ENCODE measurements at places on chromosomes 7 and 10.

GRCh38 chr7:38541440-38541839 is 89.7 kb downstream of the AMPH start:
- DNase-seq: no peak

- no peak for DNase-seq
These were observed 198.1 kb downstream of the REEP3 start for GRCh38 chr10:63719226-63719856.

DNA sequence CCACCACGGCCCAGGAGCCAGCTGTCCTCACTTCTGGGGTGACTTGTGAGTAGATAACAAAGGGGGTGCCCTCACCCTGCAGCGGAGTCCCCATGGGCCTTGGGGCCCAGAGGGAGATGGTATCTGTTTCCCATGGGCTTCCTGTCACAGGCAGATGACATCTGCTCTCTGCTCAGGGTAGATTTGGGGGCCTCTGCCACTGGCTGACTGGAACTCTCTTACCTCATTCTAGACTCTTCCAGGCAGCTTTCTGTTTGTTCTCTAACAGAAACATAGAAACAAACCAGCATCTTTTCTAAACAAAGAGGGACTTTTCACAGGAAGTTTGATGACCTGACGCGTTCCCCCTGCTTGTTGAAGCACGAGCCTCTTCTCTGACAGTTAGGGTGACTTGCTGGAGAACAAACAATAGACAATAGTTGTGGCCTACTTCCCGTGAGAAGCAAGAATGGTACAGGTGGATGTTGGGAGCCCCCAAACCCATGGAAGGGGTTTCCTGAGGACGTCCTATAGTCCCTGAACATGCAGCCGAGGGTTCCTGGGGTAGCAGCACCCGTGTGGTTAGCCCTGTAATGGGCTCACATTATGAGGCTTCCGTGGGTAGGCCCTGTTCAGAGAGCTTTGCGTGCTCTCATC is 61.6 kb downstream of the GRK5 start:
- DNase-seq: no peak

GRCh38 chr10:110779489-110779888 is 92.2 kb upstream of the PDCD4 start:
- DNase-seq: no peak

DNA sequence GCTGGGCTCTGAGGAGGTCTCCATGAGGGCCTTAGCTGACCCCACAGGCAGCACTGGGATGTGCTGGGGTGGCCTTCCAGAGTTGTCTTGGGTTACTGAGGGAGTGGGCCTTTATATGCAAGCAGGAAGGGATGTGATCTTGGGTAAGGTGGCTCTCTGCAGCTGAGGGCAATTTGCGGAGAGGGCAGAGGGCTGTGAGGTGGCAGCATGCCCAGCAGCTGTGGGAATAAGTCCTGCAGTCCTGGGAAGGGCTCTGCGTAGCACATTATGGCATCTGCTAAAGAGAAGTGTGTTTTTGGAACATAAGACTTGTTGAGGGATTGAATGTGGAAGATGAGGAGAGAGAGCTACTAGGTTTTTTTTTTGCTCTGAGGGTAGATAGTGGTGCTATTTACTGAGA is 99.6 kb upstream of the KMT2E start:
- DNase-seq: no peak

DNA sequence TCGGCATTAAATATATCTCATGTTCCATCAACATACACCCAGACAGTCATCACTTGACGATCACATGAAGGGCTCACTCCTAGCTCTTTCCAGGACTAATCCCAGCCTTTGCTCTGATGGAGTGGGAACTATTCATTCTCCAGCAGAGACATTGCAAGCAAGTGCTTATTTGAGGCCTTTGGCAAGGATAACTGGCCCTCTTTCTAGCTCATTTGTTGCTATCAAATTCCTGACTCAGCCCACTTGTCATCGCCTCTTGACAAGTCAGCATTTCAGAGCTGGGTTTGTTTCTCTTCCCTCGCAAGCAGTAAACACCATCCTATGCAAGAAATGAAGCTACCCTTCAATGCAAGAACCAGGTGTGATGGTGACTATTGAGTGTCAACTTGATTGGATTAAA is 1165.7 kb upstream of the AUTS2 start:
- peak; percentile 7 for DNase-seq

DNA sequence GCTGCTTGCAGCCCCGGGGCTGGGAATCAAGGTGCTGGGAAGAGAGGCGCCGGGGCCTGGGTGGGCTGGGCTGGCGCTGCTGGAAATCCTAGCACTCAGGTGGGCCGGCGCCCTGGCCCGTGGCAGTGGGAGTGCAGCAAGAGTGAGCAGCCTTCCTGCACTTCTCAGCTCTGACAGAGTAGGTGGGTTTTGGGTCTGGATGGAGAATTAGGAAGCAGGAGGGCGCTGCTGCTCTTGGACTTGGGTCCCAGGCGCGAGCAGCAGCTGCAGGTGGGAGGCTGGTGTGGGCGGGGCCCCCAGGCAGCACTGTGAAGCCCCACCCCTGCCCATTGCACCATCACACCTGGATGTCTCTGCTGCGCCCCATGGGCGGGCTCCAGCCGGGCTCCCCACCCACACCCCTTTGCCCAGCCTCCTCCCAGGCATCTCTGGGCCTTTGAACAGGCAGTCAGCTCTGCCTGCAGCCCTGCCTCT is 6.0 kb downstream of the BRI3 start:
- no peak for DNase-seq

DNA sequence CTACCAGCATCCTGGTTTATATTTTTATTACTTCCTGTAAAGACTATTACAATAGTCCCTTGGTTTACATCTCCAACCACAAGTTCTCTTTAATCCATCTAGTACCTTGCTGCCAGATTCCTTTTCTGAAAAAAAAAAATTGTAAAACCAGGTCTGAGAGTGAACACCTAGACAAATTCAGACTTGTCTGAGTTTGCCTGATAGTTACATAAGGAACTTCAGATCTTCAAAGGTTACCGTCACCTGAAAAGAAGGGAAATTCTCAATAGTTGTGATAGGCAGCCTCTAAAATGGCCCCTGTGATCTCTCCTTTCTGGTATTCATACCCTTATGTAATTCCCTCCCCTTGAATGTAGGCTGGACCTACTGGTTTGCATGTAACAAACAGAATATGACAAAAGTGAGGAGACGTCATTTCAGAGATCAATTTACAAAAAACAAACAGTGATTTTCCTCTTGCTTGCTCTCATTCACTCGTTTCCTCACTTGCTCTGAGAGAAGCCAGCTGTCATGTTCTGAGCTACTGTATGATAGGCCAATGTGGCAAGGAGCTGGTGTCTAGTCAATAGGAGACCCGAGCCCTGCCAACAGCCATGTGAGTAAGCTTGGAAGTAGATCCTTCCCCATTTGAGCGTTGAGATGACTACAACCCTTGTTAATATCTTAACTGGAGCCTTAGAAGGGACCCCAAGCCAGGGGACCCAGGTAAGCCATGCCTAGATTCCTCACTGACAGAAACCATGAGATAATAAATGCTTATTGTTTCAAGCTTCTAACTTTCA is 110.9 kb upstream of the LSM8 start:
- no peak for DNase-seq

- DNase-seq: peak; percentile 15
These were observed 39.0 kb downstream of the TFAM start for GRCh38 chr10:58424176-58424575.

- DNase-seq: no peak
These were observed 102.5 kb downstream of the CYTH3 start for GRCh38 chr7:6169805-6170520.

DNA sequence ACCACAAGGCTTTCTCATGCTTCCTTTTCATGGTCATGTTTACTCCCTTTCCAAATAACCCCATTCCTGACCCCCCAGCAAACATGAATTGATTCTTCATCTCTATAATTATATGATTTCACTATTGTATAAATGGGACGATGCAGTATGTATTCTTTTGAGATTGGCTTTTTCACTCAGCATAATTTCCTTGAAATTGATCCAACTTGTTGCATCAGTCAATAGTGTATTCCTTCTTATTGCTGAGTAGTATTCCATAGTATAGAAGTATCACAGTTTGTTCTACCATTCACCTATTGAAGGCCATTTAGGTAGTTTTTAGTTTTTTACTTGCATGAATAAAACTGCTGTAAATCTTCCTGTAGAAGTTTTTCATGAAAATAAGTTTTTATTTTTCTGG is 264.7 kb downstream of the BAMBI start:
- no peak for DNase-seq

DNA sequence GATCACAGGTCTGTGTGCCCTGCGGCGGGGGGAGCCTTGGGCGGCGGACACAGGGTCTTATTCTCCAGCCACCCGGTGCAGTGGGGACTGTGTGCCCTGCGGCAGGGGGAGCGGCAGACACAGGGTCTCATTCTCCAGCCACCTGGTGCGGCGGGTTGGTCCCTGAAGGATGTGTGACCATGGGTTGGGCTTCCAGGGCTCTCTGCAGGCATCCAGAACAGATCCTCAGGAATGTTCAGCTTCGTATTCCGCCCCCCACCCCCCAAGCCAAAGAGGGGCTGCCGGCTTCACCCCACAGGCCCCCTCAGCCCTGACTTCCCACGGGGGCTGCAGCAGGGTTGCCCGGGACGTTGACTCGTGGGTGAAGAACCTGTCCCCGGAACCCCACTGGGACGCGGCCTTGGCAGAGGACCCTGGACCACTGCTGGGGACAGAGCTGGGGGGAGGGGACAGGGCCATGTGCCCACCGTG is 154.5 kb upstream of the PPP2R2D start:
- DNase-seq: no peak

GRCh38 chr7:85528581-85528980 is 341.7 kb upstream of the SEMA3D start:
- no peak for DNase-seq

- no peak for DNase-seq
These were observed 41.8 kb upstream of the ABCB4 start for GRCh38 chr7:87517136-87517815.

DNA sequence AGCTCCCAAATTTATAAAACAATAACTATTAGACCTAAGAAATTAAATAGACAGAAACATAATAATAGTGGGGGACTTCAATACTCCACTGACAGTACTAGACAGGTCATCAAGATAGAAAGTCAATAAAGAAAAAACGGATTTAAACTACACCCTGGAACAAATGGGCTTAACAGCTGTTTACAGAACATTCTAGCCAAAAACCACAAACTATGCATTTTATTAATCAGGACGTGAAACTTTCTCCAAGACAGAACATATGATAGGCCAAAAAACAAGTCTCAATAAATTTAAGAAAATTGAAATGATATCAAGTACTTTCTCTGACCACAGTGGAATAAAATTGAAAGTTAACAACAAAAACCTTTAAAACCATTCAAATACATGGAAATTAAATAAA is 46.4 kb downstream of the ZNF680 start:
- no peak for DNase-seq

DNA sequence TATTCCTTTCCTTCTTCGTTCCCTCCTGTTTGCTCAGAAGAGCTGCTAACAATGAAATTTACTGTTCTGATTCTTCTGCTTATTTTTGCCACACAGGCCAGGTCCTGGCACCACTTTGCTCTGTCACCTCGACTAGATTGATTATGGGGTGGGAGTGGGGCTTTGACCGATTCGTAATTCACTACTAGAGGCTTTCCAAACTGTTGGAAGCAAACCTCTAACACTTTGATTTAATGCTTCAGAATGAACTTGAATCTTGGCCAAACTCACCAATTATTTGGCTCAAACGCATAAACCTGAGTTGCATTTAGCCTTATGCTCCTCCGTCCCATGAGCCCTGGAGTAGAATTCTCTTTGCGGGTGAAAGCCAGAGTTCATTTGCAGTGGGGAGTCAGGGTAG is 476.2 kb upstream of the FZD8 start:
- no peak for DNase-seq

DNA sequence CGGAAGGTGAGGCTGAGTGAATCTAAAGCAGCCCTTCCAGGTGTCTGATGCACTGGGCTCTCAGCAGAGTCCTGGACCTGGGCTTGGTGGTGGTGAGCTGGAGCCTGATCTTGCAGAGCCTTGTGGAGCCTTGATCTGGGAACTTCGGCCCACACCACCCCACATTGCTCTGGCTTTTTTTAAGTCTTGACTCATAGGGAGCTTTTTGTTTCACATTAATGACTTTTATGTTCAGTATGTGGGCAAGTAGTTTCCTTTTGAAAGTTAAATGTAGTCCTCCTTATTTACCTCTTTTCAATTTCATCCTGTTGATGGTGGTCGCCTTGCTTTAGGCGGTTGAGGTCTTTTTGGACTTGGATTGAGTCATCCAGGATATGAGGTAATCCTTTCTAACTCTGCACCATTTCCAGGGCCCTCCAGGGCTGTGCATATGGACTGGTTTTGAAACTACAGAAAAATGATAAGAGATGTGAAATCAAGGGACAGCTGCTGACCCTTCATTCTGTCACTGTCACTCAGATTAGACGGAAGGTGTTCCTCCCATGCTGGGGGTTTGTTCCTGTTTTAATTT is 2.9 kb upstream of the NRAP start:
- peak; percentile 17 for DNase-seq

All from GM03348 (cell line).